ENCODE measurements at places on chromosomes 2 and 18.

- DNase-seq = no peak
Observed at GRCh38 chr2:236354056-236354940, 90.1 kb upstream of the ASB18 start.

DNA sequence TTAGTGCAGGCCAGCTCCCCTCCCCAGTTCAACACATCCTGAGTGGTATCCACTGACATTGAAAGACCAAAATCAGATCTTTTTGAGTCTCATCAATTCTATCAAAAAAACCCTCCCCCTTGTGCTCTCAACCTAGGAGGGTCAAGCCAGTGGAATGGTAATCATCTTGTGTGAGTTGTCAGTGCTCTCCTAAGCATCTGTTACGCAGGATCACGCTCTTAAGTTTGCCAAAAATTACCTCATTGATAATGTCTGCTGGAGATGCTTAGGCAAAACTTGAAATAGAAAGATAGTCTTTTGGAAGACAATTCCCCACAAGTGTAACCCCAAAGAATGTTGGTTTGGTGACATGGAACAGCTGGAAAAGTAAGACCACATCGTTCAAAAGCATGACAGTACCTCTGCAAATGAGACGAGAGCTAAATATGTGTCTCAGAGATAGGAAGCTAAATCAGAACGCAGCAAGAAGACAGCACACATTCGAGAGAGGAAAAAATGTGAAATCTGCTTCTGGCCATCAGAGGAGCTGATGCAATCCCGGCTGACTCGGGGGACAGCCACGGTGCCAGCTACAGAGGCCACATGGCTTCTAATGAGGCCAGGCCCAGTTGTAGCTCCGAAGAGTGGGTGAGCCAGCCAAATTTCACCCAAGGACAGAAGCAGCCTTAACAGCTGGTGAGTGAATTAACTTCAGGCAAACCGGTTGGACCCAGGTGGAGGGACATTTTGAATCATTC, 753.9 kb downstream of the RNF144A start:
- no peak for DNase-seq

DNA sequence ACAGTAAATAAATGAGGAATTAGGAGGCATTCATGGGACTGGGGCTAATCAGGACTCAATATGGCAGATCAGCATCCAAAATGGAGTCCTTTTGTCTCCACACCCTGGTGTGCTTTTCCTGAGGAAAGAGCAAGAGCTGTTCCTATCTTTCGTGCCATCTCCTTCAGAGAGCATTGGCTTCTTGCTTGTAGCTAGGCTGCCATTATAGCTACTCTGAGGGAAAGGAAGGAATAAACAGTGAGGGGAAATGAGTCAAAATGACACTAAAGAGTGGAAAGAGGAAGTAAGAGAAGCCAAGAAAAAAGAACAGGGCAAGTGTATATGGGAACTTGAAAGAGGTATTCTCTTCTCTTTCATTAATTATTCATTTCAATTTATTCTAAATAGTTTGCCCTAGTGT, 8.4 kb upstream of the NMI start:
- no peak for DNase-seq

GRCh38 chr2:79432731-79433146, 80.1 kb upstream of the CTNNA2 start:
- DNase-seq = peak; percentile 0

GRCh38 chr2:237564526-237565131, 1.7 kb upstream of the PRLH start:
- no peak for DNase-seq

DNA sequence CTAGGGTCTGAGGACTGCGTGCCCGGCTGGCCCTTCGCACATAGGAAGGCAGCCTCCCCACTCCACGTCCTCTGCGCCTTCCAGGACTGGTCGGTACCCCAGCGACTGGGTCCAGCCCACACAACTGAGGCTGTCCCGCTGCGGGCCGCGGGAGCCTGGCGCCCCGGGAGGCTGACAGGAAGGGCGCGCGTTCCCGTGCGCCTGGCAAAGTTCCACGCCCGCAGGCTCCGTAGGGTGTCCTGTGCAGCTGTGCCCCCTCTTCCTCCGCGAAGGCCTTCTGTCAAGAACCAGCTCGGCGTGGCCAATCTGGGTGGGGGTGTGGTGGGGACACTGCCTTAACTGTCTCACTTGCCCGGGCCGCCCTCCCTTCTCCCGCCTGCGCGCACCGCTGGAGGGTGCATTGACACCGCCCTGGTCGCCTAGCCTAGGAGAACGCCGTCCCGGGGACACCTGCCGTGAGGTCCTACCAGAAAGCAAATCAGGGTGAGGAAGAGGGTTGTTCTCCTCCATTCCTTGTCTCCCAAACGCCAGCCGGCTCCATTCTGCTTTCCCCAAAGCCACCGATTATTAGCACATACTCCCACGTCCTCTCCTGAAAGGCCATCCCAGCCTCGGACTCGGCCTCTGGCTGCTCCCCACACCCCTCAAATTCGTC, 618 bp upstream of the LYPD1 start:
- DNase-seq = no peak

- DNase-seq = peak; percentile 23
Observed at GRCh38 chr2:60806988-60807681, 51.1 kb downstream of the PAPOLG start.

DNA sequence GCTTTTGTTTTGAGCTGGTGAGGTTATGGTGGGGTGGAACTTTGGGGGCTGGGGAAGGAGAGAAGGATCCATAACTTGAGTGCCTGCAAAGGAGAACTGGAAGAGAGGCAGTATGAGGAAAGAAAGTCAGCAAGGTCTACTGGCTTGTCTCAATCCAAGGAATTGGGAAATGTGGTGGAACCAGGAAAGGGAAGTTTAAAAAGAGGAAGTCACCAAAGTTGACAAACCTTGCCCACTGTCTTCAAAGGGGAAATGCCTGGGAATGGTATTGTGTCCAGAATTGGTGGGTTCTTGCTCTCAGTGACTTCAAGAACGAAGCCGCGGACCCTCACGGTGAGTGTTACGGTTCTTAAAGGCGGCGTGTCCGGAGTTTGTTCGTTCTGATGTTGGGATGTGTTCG, 304.1 kb upstream of the FAM98A start:
- no peak for DNase-seq

DNA sequence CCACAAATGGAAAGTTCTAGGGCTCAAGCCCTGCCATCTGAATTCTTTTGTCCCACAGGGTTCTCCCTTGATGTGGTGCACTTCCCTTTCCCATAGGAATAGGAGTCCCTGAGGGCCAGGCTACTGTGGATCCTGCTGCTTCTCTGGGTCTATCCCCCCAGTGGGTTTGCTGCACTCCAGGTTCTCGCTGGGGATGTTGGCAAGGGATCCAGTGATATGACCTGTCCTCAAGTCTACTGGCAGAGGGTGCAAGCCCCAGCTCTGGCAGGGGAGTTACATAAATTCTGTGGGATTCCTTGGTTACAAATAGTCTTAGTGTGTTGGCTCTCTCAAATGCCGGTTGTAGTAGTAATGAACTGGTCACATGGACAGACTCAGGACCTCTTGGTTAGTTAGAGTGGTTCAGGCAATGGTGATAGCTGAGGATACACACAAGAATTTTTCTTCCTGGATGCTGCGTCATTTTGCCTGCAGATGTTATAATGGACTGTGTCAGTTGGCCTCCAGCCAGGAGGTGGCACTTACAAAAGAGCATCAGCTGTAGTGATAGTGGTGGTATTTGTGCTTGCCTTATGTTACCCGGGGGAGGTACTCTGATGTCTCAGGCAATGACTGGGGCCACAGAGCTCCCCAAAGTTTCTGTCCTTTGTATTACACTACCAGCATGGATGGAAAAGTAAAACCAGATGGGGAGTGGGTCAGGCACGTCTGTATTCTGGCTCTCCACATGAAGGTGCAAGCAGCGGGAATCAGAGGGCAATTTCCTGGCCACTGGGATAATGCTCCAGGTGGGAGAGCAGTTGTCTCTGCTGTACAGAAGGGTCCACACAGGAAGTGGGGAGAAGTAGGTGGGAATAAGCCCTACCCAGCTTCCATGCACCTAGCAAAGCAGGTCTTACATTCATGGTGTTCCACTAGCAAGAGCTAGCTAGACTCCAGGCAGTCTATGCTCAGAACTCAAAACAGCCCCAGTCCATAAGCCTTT, 267.9 kb downstream of the SOX11 start:
- no peak for DNase-seq

- no peak for DNase-seq
Observed at GRCh38 chr2:76307495-76307894, 596.8 kb upstream of the GCFC2 start.

DNA sequence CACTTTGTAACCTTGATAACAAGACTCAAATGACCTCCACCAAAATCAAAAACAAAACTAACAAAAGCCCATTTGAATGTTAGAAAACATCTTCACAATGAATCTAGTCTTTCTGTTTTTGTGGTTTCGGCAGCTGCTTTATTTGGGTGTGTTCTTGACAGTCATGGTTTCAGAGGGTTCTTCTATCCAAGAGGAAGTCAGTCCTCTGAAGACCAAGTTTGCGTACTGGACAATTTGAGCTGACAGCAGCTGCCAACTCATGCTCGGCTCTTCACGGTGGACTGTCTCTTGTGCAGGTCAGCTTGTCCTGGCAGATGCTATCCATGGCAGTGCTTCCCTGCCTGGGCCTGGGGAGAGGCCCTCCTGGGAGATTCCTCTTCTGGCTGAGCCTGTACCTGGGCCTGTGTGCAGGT, 91.0 kb downstream of the TMEM17 start:
- no peak for DNase-seq

DNA sequence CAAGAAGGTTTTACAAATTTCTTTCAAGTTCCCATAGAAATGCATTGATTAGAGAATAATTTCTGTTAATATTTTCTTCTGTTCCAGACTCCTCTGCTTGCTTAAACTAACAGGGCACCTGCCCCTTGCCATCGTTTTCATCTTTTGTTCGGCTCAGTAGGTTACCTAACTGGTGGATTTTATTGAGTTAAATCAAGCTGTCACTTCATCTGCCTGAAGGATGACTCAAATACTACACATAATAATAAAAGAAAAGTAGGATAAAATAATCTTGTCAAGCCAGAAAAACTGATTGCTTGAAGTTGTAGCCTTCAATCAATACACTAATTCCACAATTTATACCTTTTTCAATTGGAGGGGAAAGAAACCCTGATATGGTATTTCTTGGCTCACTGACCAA, 234.0 kb downstream of the NR4A2 start:
- DNase-seq = no peak

- no peak for DNase-seq
Observed at GRCh38 chr2:24241528-24241927, 66.7 kb downstream of the FAM228A start.

DNA sequence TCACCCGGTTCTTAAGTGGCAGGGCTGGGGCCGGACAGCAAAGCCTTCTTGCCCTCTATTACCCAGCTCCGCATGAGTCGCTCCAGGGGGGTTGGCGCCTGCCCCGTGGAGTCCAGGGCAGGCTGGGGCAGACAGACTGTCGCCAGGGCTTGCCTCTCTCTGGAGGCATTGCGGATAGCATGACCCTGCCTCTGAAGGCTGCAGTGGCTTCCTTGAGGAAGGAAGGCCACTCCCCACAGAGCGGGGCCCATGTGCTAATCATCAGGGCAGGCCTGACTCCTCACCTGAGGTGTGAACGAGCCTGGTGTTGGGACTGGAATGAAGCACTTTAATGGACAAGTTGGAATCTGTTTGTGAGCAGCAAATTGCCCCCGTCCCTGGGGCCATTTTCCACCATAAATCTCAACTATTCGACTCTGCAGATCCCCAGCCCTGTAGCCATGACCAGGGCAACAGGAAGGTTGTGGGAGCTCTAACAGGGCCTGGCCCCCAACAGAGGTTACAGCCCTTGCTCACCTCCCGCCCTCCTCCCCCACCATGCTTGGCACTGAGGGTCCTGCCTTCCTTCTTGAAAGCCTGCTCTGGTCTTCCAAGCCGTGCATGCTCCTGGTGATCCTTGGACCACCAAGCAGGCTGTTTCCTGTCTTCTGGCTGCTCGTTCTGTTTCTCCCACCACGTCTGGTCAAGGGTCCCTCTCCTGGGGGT, 144.9 kb upstream of the HAAO start:
- peak; percentile 35 for DNase-seq

DNA sequence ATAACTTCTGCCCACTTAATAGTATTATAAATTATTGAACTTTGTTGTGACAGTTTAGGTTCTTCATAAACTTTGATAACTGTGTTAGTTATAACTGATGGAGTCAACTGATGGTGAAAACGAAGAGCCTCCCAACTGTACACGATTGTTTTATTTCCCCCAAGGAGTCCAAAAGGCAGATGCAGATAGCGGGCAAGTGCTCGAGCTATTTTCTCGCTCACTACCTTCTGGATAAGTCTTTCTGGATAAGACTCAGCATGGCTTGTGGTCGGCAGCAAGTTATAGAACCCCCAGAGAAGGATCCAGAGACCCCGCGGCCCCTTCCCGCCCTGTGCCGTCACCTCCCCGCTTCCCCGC, 517 bp downstream of the GCFC2 start:
- DNase-seq = no peak

DNA sequence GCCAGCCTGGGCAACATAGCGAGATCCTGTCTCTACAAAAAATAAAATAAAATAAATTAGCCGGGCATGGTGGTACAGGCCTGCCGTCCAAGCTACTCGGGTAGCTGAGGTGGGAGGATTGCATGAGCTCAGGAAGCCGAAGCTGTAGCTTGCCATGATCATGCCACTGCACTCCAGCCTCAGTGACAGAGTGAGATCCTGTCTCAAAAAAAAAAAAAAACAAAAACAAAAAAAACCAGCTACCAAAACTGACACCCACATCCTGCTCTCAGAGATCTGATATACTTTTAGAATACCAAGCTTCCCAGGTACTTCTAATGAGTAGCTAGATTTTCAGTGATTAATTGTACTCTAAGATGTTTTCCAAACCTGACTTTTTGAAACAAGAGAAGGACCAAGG, 74.0 kb downstream of the TTC27 start:
- DNase-seq = no peak

GRCh38 chr18:35582899-35583558, 1.5 kb downstream of the GALNT1 start:
- no peak for DNase-seq

DNA sequence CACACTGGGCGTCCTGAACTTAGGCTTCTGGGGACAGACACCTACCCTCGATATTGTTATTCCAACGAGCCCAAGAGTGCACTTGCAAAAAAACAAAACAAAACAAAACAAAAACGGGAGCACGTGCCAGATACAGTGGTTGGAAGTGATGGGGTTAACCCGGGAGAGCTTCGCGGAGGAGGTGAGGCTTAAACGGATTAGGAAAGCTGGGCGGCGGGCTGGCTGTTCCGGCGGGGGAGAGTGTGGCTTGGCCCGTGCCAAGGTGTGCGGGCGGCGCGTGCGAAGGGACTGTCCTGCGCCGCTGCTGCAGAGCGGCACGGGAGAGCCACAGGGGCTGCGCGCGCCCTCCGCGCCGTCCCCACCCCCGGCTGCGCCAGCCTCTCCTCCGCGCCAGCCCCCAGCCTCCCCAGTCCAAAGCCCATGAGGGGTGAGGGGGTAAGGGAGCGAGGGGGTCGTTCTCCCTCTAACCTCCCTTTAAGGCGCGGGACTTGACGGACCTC, 1.5 kb upstream of the SLC30A3 start:
- no peak for DNase-seq

GRCh38 chr2:110788976-110789375, 56.6 kb downstream of the ACOXL start:
- DNase-seq = no peak

GRCh38 chr2:189442468-189442867, 1.2 kb downstream of the WDR75 start:
- DNase-seq = no peak
